ENCODE measurements at places on chromosomes 2 and 18.

DNA sequence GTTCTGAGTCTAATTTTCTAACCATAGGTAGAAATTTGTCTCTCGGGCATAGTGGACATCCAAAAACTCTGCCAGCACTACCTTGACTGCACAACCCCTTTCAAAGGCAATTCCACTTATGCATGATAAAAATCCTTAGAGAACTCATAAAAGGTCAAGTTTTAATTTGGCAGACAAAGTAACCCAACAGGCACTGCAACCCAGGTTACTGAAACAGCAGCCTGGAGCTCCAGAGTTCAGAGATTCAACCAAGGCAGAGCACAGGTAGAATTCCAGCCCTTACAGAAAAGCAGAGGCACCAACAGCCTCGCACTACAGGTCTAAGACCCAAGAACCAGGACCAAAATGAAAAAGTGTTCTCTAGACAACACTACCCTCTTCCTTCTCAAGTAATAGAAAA lies 1.8 kb downstream of the DTNB start:
- DNase-seq, result no peak

DNA sequence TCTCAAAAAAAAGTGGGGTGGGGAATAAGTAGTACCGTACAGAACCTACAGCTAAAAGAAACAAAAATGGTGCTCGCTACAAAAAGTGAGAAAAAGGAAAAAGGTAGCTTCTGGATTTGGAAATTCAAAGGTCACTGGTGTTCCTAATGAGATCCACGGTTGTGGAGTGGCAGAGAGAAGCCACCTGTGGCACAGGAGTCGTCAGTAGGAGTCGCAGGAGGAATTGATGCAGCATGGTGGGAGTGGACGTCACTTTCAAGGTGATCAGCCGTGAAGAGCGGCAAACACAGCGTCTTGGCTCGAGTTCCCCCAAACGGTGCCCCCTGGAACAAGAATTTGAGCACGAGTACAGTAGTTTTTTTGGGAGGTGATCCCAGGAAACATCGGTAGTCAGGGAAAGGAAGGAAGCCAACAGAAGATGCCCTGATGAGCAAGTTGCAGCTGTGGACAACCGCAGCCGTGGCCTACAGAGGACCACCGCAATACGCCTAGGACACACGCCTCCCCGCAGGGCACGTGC lies 1.4 kb upstream of the TTL start:
- no peak for DNase-seq

- DNase-seq, result no peak
Observed at GRCh38 chr18:22034276-22034675, 135.1 kb upstream of the GATA6 start.

GRCh38 chr2:237896956-237897355 lies 37.5 kb downstream of the RAMP1 start:
- no peak for DNase-seq

DNA sequence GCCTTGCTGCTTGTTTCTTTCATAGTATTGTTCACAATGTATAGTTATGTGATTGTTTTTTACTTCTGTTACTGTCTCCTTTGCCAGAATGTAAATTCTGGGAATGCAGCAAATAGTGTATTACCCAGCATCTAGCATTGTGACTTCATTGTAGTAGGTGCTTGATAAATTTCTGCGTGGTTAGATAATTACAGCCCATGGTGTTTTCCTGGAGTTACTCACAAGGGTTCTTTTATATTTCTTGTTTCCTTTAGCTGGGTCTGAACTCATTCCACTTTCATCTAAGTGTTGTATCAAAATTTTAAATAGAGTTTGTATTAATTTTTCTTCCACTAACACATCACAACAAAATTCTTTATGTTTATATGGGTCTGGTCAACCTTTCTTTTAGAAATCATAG lies 132.6 kb downstream of the MAP4K4 start:
- DNase-seq, result no peak

DNA sequence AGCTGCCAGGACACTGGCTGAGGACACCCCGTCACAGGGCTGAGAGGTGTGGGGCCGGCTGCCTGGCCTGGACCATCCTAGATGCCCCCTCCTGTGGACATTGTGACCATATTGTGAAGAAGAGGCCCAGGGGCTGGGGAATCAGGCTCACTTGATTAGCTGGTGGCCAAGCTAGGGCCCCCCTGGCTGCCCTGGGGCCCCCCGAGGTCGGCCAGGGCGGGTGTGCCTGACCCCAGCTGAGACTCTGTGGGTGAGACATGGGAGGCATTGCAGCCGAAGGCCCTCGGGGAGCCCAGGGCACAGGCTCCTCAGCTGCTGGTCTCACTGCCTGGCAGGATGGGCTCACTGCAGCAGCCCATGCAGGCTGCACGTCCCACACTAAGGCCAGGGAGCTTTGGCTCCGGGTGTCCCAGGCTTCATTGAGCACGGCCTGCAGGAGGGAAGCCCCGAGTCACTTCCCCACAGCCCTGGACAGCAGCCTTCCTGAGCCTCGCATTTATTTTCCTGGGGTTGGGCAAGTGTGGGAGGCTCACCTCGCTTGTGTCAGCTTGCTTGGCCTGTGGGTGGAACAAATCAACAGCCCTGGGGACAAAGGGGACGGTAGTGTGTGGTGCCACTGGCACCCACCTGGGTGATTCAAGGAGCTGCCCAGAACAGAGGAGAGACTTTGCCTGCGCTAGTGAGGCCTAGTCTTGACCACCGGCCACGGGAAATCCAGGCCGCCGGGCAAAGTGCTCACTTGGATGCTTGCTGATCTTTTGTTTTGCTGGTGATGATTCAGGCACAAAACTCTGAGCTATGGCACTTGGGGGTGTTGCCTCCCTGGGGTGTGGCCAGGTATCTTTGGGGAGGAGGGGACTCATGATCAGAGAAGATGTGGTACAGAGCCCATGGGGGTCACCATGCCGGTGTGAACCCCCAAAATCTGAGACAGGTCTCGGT lies 1.3 kb downstream of the GAL3ST2 start:
- no peak for DNase-seq

DNA sequence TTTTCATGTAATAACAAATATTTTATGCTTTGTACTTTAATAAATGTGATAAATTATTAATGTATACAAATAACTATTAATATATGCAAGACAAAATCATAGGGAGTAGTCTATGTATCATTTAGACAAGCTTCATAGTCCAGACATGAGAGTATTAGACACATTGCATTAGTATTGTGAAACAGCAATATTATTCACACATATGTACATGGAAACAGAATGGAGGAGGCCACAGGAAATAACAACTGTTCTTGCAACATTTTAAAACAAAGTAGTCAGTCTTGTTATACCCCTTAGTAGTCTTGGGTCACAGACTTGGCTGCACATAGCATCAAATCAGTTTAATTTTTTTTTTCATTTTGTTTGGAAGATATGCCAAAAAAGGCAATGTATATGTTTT lies 15.8 kb downstream of the DSC1 start:
- DNase-seq, result no peak

GRCh38 chr18:23131693-23132319 lies 3.5 kb upstream of the CABLES1 start:
- peak; percentile 58 for DNase-seq

- DNase-seq, result no peak
Observed at GRCh38 chr2:157327200-157327599, 1.6 kb upstream of the ERMN start.

- DNase-seq, result no peak
Observed at GRCh38 chr18:8073167-8073566, 506.1 kb downstream of the PTPRM start.

- no peak for DNase-seq
Observed at GRCh38 chr2:43127208-43127940, 99.0 kb downstream of the ZFP36L2 start.

DNA sequence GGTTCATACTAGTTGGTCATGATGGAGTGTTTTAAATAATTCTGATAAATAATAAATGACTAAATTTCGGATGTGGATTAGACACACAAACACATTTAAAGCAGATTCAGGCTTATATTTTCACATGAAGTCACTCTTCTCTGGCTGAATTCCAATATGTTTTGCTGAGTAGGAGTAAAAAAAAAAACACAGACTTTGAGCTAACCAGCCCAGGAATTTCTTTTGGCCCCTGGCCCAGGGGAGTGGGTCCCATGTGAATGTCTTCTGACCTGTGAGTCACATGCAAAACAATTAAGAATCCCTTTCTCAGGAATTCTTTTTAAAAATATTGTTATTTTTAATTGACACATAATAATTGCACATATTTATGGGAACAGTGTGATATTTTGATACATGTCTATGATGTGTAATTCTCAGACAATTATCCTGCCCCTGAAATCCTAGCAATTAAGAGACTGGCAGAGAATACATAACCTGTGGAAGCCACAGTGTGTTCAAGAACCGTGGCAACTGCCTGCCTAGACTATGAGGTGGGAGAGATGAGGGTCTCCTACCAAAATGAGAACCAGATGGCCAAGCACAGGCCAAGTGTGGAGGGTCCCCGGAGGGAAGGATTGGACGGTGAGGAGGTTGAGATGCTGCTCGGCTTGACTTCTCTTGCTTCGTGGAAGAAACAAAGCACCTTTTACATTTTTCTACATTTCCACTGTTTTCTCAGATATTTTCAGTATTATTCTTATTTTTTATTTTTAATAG lies 236.4 kb downstream of the PIEZO2 start:
- DNase-seq, result no peak

DNA sequence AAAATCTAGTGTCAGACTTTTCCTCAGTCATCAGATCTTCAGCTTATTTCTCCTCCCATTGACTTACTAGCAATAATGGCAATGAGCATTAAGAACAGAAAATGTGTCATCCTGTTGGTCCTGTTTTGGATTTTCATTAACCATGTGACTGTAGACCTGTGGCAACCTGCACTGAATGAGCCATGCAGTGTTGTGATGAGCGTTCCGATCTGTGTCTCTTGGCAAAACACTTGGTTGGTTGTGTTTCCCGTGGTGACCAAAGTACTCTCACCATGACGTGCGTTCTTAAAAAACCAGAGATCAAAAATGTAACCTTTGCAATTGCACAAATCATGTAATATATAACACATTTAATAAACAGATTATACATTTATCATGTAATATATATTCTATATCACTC lies 138.6 kb downstream of the MAP3K20 start:
- no peak for DNase-seq

DNA sequence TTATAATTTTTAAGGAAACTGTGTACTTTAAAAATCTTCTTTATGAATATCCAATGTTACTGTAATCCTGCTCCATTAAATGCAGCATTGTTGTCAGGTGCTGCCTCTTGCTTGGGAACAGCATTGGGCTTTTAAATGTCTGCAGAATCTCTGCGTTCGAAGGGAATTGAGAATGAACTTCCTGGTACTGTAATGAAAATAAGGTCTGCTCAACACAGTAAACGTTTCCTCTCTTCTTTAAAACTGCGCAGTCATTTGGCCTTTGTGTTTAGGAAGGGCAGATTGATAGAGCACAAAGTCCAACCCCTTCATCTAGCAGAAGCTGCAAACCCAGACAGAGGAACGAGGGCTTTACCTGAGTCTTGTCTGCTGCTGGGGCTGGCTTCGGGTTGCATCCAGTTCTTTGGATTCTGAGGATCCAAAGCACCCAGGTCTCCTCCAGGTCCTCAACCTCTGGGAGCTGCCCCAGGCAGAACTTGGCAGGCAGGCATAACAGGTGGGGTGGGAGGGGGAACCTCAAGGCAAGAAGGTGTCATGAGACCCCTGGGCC lies 104.5 kb downstream of the UGGT1 start:
- DNase-seq, result no peak

GRCh38 chr2:150127346-150127990 lies 360.0 kb downstream of the RND3 start:
- DNase-seq, result peak; percentile 37

DNA sequence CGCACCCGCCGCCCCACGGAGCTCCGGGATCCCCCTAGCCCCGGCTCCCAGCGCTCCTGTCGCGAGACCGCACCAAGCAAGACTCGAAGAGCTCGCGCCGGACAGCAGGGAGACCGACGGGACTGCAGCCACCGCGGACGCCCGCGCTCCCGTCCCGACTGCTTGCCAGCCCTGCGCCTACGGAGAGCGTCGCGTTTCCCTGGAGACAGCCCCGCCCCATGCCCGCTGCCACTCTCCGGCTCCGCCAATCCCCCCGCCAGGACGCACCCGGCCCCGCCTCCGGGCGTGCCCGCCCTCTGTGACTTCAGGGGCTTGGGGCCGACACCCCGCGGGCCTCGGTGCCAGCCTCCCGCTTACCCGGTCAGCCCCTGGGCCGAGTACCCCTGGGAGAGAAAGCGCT lies at the start of gene ANKMY1:
TSS of gene ANKMY1 (minus strand) at position 181 of the 400 bp plus-strand sequence. CDS start 653 bp downstream, outside the sequence.
- DNase-seq, result no peak

- no peak for DNase-seq
Observed at GRCh38 chr2:194126418-194126817, 1530.6 kb upstream of the SLC39A10 start.
